ENCODE measurements at places on chromosomes 11 and 22.

DNA sequence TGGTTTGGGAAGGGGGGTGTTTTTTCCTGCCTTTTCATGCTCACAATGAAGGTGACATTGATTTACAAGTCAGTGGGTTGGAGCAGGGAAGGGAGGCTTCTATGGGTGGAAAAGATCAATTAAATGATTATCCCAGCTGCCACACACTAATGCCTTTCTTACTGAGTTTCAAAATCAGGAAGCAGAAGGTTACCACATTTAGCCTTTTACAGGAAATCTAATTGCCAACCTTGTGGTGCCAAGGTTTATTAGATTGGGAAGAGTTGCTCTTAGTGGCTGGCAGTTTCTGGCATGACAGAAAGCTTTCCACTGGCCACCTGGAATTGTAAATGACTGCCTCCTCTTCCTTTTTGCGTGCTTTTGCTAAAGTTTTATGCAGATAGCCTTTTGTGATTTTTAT, 98.7 kb downstream of the NAV2 start:
- DNase-seq = no peak

- DNase-seq = no peak
Observed at GRCh38 chr11:8229299-8230177, 34.1 kb downstream of the LMO1 start.

GRCh38 chr11:3929649-3930048, 74.2 kb downstream of the STIM1 start:
- DNase-seq = no peak

- DNase-seq = no peak
Observed at GRCh38 chr11:17541330-17541885, 2.8 kb downstream of the USH1C start.

DNA sequence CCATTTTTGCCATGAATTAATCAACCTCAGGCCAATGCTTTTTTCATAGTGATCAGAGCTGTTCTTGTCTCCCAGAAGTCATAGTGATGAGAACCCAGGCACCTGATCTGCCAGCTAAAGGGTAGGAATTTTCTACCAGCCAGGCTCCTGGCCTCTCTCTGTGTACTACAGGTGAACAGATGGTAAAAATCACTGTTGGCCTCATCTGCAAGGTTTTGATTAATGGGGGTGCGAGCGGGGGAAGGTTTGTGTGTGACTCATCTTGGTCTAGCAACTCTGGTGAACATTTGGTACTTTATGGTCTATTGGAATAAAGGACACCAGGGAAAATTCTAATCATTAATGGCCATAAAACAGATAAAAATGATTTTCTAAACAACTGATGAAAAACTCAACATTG, 14.4 kb upstream of the APOL4 start:
- DNase-seq = no peak

- no peak for DNase-seq
Observed at GRCh38 chr22:44584256-44584902, 86.3 kb upstream of the RTL6 start.

DNA sequence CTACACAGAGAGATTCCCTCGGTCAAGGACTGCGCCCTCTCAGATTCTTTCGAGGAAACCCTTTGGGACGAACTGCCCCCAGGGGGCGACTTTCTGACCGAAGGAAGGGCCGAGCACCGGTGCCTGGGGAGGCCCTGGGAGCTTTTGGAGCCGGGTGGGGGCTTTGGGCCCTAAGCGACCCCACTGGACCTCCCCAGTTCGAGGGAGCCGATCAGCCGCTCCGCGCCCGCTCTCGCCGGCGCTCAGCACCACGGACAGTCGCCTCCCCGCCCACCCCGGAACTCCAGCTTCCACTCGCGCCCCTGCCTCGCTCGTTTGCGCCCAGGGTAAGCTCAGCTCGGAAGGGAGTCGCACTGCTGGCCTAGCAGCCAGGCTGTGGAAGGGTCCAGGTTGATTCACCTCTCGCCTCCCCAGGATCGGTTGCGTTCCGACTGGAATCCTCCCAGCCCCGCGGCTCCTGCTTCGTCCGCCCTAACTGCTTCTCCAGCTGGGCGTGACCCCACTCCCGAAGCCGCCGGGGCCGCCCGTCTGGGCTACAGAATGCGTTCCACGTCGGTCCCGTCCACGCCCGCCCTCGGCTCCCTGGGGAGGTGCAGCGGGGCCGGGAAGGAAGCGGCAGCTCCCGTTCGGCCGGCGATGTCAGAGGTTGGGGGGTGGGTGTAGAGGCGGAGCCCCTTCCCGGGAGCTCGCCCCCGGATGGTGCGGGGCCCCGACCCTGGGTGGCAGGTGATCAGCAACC, 428 bp downstream of the SCN3B start:
- no peak for DNase-seq

GRCh38 chr22:46083383-46084350, 66.7 kb upstream of the PPARA start:
- DNase-seq = no peak

GRCh38 chr11:115279813-115280761, 224.1 kb downstream of the CADM1 start:
- no peak for DNase-seq

DNA sequence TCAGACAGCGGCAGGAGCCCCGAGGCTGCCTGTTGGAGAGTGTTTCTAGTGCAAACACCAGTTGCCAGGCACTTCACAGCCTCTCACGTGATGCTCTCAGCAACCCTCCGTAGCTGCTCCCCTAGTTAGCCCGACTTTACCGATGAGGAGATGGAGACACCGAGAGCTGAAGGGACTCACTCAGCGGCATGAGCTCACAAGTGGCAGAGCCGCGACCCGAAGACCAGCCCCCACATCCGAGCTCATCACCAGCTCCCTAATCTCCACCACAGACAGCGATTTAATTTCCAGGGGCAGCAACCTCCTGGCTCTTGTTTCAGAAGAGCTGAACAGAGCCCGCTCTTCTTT, 28.7 kb upstream of the RTL6 start:
- DNase-seq = no peak

DNA sequence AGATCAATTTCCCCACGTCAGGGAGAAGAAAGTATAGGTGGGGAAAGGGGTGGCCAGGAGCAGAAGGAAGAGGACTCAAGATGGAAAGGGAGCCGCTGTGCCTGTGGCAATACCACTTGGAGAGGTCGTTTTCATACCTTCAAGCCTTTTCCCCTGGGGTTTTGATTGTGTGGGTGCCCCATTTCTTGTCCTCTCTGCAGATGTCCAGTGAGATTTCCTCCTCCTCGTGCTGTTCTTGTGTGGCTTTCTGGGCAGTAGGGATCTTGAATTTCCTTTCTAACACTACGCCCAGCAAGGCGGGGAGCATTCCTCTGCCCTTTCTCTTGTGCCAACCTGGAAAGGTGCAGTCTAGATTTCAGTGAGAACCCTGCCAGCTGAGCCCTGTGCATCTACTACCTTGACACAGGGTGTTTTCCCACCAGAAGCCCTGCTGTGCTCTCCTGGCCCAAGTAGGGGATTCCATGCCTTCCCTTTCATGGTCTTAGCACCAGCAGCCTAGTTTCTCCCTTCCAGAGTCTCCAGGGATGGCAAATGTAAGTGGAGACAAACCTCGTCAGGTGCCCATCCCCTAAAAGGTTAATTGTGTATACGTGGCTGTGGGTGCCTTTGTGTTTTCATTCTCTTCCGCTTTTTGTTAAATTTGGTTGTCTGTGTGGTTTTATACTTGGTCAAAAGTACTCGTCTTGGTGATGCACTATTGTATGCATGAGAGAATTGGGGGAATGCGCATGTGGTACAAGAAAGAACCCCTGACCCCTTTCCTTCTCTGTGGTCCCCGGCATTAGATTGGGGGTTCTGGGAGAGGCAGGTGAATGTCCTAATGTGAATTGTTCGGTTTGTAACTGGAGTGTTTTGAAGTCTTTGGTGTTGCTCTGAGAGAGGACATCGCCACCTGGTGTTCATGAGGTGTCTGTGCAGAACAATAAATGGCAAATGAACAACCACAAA, 71.4 kb upstream of the MPEG1 start:
- DNase-seq = no peak

- DNase-seq = no peak
Observed at GRCh38 chr11:870127-870413, 27.4 kb downstream of the TSPAN4 start.

- no peak for DNase-seq
Observed at GRCh38 chr22:27331526-27332281, 469.9 kb downstream of the MN1 start.

DNA sequence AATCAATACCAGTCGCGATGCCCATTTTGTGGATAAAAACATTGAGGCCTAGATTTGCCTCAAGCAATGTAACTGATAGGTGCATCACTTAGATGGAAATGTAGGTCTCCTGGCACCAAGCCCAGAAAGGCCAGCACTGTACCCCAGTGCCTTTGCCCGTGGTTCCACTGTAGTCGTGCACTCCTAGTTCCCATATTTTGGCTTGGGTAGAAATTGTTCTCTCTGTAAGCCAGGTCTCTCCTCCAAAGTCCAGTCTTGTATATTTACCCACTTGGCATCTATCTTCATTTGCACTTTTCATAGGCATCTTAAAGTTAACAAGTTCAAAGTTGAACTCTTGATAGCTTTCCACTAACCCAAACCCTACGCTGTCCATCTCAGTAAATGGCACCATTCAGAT, 41.6 kb upstream of the DMC1 start:
- DNase-seq = no peak

DNA sequence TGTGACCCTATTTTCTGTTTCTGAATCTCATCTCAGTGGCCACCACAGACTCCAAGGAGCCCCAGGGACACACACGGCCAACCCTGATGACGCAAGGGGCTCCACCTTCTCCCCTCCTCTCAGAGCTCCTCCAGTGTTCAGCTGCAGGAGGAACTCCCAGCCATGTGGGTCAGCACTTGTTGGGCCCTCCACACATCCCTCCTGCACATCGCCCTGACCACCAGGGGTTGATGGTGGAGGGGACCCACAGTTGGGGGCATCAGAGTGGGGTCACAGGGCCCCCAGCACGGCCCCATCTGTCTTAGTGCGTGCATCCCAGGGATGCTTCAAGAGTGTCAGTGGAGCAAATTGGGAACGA, 499.6 kb downstream of the BRD1 start:
- DNase-seq = no peak

GRCh38 chr11:118275176-118275575, 11.1 kb upstream of the MPZL2 start:
- no peak for DNase-seq

DNA sequence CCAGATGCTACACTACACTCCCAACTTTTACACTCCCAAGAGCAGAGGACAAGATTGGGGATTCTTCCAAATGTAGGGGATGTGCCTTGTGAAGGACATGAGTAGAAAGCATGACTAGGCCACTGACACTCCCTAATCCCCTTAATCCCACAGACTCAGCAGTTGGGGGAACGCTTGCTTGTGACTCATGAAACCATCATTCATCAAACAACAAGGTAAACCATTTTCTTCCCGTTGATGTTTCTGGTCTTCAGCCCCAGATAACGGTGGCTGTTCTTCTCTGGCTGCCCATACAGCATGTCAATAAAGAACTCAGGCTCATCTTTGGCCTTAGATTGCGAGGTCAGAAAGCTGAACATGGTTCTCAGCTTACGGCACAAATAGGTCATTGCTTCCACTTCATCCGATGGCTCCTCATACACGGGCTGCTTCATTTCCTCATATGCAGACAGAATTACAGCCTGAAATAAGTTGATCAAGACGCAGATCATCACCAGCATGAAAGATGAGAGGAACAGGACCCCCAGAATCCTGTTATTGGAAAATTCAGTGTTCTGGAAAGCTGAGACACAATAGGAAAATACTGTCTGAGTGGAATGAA, 6.4 kb upstream of the CDPF1 start:
- no peak for DNase-seq

DNA sequence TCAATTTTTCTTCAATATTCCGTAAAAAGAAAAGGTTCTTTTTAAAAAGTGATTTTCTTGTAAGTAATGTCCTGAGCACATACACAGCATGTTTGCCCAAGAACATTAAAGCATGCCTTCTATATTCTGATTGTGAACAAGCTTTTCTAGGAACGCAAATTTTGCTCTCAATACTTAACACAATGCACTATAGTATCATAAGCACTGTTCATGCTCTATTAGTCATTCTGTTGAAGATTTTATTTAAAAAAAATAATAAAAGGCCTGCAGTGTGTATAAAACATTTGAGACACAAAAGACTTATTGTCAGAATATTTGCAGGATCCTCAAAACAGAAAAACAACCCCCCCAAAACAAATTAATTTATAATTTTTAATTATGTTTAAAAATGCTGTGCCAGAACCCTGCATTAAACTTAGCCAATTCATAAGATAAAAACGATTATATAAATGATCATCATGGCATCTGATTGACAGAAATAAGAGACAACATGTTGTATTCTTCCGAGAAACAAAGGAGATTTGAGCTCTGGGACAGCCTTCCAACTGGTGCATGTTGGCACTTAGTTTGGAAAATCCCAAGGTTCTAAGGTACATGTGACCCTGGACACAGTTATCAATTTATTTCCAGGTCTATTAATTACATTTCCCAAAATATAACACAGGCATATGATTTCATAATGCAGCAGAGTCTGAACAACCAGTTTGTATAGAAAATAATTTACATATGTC, 13.1 kb downstream of the MTMR2 start:
- no peak for DNase-seq

- DNase-seq = no peak
Observed at GRCh38 chr11:15111215-15111614, 3.5 kb upstream of the INSC start.

DNA sequence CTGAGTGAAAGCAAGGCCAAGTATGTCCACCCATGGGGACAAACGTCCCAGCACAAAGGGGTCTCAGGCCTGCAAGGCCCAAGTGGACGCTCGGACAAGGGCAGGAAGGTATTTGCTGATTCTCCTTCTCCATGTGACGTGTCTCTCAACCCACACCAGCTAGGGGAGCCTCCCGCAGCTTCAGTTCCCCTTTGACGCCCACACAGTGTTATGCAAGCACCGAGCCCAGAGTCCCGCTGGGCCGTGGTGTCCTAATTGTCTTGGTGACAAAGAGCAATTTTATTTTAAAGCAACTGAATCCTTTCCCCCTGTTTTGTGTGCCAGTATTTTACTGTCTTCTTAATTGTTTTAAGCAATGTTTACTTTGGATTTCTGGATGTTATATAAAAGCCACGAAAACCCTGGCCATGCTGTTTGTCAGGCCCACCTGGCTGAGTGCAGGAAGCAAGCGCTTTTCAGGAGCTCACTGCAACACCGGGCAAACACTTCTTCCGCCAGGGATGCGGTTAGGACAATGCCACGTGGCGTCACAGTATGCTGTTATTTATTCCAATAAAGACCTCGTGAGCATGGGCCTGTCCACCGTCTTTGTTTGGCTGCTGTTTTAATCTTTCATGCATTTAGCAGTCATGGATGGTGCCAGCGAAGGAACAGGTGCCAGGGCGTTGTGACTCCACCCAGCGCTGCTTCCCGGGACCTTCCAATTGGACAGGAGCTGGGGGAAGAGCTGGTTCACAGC, 8.2 kb upstream of the PARVG start:
- DNase-seq = no peak
